Thoracic aorta (tissue), 2 donors: ENCODE measurements at places on chromosomes 5 and 9. TPM values are rescaled to one million over a fixed set of nuclear protein-coding genes. Genes with fewer than 3 reads are reported as not detected.
A peak's percentile ranks its signal among the peaks of the same experiment; 100 is the strongest.

DNA sequence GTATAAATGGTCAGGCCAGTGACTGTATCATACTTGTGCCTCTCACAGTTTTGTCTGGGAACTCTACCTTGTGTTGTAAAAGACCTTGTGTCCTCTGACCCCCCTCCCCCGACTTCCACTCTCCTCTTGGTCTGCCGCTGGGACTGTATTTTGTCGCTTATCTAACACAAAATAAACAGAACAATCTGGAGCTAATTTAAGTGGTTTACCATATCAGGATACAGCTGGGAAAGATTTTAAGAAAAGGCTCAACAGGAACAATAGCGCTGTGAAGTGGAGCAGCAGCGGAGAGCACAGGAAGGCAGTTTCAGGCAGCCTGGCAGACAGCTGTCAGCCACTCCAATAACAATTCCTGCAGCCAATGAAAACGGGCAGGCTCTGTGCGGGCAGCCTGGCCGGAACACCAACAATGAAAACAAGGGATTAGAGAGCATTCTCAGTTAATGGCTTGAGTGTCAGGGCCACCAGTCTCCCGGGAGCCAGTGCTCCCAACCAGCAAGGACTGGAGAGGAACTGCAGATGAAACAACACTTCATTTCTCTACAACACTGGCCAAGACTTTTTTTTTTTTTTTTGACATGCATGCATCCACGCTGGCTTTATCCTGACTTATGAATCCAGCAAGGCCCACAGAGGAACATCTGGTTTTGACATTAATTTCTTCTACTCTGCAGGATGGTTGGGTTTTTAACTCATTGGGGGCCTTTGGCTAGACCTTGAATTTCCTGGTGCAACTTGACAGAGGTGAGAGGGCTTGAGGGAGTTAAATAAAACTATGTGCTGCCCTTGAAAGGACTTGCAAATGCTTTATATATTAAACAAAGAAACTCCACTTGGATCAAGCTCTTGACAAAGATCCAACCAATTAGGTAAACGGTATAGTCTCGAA lies 76.7 kb downstream of the ARSB start:
- H3K4me1 ChIP-seq: peaks cover 31% of the 10 kb centered on the region
- H3K27me3 ChIP-seq: no peaks in the 10 kb centered on the region
- no peak for DNase-seq
- peak overlapping the region; percentile 12 for H3K27ac ChIP-seq
- peak overlapping the region; percentile 48 for H3K4me3 ChIP-seq

GRCh38 chr9:135819905-135820304 lies 87.4 kb downstream of the CAMSAP1 start:
- peaks cover 66% of the 10 kb centered on the region for H3K36me3 ChIP-seq
- H3K27ac ChIP-seq: no peak overlapping the region
- no peak for DNase-seq
- no peaks in the 10 kb centered on the region for H3K27me3 ChIP-seq

DNA sequence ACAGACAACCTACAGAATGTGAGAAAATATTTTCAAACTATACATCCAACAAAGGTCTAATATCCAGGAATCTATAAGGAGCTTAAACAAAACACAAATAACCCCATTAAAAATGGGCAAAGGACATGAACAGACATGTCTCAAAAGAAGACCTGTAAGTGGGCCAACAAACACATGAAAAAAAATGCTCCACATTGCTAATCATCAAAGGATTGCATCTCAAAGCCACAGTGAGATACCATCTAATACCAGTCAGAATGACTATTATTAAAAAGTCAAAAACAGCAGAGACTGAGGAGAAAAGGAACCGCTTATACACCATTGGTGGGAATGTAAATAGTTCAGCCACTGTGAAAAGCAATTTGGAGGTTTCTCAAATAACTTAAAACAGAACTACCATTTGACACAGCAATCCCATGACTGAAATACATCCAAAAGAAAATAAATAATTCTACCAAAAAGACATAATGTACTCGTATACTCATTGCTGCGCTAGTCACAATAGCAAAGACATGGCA lies 39.1 kb upstream of the C5orf63 start:
- H3K4me3 ChIP-seq: no peak overlapping the region
- H3K27ac ChIP-seq: no peak overlapping the region
- H3K27me3 ChIP-seq: no peaks in the 10 kb centered on the region
- H3K36me3 ChIP-seq: no peaks in the 10 kb centered on the region

DNA sequence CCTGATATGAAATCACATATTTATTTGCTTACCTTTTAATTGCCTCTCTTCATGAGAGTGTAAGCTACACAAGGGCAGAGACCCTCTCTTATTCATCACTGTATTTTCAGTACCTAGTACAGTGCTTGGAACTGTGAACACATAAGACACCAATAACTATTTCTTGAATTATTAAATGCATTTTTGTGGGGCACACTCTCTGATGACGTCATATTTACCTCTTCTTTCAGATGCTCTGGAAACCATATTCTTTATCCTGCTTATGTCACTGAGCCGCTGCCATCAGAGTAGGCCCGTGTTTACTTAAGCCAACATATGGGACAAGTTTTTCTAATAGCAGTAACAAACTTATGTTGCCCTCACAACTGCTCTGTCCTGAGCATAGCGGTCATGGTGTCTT lies 266.5 kb downstream of the ELAVL2 start:
- H3K4me1 ChIP-seq: no peaks in the 10 kb centered on the region
- DNase-seq: no peak
- H3K27ac ChIP-seq: no peak overlapping the region

GRCh38 chr9:113591899-113592625 lies 128.5 kb downstream of the RGS3 start:
- no peak for DNase-seq
- no peak overlapping the region for H3K4me3 ChIP-seq
- H3K4me1 ChIP-seq: peaks cover 40% of the 10 kb centered on the region
- no peaks in the 10 kb centered on the region for H3K27me3 ChIP-seq
- peak overlapping the region; percentile 98 for H3K27ac ChIP-seq

GRCh38 chr9:94819161-94819687 lies 92.7 kb downstream of the AOPEP start:
- H3K36me3 ChIP-seq: no peaks in the 10 kb centered on the region
- no peak overlapping the region for H3K4me3 ChIP-seq
- H3K27ac ChIP-seq: peak overlapping the region; percentile 82
- no peaks in the 10 kb centered on the region for H3K27me3 ChIP-seq

- no peak for DNase-seq
- H3K4me3 ChIP-seq: no peak overlapping the region
- no peaks in the 10 kb centered on the region for H3K36me3 ChIP-seq
- no peaks in the 10 kb centered on the region for H3K27me3 ChIP-seq
Measured at GRCh38 chr5:71816307-71816706, 97.2 kb downstream of the CARTPT start.

DNA sequence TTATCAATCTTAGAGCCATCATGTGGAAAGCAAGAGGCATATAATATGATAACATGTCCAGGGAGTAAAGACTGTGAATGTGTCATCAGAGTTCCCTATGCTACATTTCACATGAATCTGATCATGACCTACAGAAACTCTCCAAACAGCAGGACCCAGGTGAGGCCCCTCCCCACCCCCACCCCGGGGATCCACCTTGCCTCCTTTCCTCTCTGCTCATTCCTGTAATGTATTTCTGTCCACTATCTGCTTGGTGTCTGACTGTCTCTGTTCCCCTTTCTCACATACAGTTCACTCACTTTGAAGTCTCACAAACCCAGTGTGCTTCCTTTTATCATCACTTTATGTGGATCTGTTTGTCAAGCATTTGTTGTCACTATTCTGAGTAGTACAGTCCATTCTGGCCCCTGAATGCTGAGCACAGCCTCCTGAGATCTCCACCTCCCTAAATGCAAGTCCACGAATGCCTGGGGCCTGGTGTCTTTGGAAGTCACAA lies 76.4 kb upstream of the SMARCA2 start:
- H3K27ac ChIP-seq: no peak overlapping the region
- H3K4me1 ChIP-seq: no peaks in the 10 kb centered on the region
- H3K4me3 ChIP-seq: no peak overlapping the region
- no peaks in the 10 kb centered on the region for H3K27me3 ChIP-seq
- no peaks in the 10 kb centered on the region for H3K36me3 ChIP-seq

GRCh38 chr5:116421080-116421629 lies 153.5 kb downstream of the SEMA6A start:
- H3K27me3 ChIP-seq: no peaks in the 10 kb centered on the region
- DNase-seq: no peak
- H3K4me1 ChIP-seq: no peaks in the 10 kb centered on the region

DNA sequence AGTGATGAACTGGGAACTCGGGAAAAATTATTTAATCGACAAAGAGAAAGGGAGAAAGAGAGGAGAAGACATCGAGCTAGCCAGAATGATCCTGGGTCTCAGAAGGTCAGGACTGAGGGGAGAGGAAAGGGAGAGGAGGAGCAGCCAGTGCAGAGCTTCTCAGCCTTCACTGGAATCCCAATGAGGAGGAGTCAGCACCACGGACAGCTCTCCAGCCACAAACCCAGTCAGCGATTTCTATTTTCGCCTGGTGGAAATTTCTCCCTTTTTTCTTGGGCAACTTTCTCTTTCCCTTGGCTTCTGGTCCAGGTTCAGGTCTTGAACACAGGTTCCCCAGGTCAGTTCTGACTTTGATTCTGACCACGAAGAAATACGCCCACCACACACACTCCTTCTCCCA lies 1.6 kb upstream of the BRINP1 start:
- H3K27me3 ChIP-seq: peaks cover 5% of the 10 kb centered on the region
- H3K27ac ChIP-seq: no peak overlapping the region
- no peak for DNase-seq

DNA sequence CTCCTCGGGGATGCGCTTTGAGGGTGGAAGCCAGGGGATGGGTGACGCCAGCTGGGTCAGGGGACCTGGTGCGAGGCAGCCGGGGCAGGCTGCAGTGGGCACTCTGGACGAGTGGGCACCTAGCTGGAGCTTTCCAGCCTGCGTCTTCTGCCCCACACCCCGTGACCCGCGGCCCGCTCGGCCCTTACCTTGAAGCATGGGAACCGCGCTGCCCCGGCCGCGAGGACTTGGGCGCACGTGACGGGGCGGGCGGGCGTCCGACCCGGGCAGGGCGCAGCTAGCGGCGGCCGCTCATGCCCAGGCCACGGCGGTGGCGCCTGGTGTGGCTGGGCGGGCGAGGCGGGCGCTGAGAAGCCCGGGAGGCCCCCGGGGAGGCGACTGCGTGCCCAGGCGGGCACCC lies 300 bp downstream of the FAM163B start:
- no peaks in the 10 kb centered on the region for H3K4me1 ChIP-seq
- H3K27ac ChIP-seq: no peak overlapping the region
- H3K27me3 ChIP-seq: no peaks in the 10 kb centered on the region
- no peak for DNase-seq
- no peak overlapping the region for H3K4me3 ChIP-seq
- H3K36me3 ChIP-seq: no peaks in the 10 kb centered on the region

The FAM153A gene
- total RNA-seq: 2.0 TPM

The IRF1 gene
- 31.3 TPM for total RNA-seq

The NUTM2F gene
- total RNA-seq: not detected

The IFNK gene
- not detected for total RNA-seq

The ACER2 gene
- 7.3 TPM for total RNA-seq

The EXD3 gene
- 29.4 TPM for total RNA-seq

The EIF4EBP3 gene
- total RNA-seq: not detected
